NCI-H2029 (cell line): ENCODE measurements at places on chromosomes 7 and 10.
A peak's percentile ranks its signal among the peaks of the same experiment; 100 is the strongest.

DNA sequence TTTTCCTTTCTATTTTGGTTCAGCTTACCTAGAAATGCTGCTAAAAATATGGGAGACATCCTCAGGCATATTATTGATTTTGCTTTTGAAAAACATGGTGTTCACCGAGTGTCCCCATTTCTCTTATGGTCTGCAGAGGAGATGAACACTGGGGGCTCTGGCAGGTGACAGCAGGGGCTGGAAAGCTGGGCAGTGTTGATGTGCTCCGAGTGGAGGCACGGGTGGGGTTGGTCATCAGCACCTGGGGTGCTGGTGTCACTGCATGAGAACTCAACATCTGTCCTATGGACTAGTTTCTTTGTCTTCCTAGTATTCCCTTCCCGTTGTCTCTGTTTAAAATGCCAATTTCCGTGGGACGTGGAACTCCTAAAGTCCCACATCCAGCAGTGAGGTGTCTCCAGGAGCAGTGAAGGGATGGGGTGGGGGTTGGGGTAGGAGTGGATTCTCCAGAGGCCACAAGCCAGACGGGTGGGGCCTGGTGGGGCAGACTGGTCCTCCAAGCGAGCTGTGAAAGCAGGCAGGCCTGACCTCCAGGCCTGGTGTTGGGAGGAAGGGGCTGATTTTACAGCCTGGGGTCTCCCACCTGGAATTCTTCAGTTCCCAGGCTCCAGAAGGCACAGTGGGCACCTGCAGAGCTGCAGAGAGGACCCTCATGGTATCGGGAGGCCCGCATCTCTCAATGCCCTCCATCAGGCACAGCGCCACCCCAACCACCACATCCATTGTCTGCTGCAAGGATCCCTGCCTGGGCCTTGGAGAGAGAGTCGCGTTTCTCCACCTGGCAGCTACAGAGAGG, 24.4 kb downstream of the ZNF775 start:
- DNase-seq: no peak

DNA sequence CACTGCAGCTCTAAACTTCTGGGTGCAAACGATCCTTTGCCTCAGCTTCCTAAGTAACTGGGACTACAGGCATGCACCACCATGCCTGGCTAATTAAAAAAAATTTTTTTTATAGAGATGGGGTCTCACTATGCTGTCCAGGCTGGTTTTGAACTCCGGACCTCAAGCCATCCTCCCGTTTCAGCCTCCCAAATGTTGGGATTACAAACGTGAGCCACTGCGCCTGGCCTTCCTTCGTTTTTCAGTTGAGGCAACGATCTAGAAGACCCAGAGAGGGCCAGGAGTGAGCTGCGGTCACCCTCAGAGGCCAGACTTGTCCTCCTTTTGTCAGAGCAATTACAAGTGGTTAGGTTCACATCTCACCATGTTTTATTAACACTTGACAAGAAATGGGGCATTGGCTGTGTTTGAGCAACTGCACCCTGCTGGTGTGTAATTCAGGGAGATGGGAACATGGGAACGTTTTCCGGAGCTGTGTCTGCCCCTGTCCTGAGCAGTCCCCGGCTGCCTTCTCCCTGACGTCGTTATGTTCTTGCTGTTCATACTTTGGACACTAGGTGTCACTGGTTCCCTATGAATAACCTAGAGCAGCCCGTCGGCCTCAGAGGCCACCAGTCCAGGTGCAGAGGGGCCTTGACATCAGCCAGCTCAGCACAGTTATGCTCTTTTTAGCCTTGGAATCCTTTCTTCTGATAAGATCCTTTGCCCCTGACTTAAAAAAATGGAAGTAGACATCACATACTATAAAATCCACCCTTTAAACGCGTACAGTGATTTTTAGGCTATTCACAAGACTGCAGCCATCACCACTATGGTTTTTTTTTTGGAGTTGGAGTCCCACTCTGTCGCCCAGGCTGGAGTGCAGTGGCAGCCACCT, 375.0 kb downstream of the TYW1 start:
- peak; percentile 62 for DNase-seq

GRCh38 chr7:31044529-31044928, 7.6 kb upstream of the ADCYAP1R1 start:
- no peak for DNase-seq

DNA sequence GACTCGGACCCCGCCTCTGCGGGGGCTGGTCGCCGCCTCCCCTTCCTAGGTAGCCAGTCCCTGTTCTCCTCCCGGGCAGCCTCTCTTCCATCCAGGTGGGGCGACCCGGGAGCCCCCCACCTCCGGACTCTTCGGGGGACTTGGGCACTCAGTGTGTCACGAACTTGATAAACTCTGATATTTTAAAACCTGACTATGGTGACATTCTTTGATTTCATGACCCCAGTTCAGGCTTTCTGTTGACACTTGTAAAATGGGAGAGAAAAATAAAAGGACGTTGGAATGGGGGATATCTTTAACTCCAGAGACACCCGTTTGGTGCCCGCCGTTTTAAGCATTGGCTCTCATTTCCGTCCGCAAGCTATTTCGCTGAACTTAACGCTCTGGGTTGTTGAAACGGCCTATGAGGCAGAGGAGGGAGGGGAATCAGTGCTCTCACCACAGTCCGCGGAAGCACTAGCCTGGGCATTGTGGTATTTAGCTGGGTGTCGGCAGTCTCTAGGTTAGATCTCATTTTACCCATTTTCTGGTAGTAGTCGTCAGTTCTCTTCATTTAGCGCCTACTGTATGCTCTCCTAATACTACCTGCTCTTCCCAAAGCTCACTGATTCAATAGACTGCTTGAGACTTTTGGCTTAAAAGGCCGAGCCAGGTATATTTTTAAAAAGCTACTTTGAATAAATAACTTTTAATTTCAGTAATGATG, 738 bp downstream of the VPS26A start:
- peak; percentile 3 for DNase-seq

DNA sequence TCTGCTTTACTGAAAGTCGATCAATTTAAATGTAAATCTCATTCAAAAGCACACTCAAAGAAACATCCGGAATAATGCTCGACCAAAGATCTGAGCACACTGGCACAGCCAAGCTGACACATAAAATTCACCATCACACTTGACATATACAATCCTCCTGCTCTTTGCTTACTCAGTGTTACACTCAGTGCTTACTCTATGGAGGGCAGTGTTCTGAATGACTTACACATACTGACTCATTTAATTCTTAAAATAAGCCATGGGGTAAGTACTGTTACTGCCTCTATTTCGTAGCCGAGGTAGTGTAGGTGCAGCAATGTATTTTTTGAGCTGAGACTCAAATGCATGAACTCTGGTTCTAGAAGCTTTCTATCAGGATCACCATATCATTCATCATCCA, 421.5 kb upstream of the LRRN3 start:
- DNase-seq: no peak

DNA sequence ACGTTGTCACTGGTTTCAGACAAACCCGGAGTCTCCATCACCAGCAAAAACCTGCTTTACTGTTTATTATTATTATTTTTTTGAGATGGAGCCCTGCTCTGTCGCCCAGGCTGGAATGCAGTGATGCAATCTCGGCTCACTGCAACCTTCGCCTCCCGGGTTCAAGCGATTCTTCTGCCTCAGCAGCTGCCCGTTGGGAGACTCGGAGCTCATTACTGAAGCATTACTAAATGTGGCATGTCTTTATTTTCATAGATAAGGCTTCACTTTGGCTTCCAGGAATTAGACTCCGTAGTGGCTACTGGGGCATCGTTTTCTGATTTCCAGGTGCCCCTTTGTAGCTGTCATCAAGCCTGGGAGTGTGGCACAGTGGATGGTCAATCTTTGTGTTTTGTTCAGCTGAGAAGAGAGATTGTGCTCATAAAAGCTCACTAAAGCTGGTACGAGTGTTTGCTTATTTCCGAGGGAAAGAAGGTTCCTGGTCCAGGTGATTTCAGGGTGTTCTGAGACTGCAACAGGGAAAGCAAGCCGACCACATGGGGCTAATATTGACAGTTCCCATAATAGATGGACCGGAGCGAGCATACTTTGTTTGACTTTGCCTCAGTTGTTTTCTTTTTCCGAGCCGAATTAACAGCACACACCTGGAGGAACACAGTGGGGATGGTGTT, 163.1 kb downstream of the CAMK1D start:
- peak; percentile 78 for DNase-seq

- DNase-seq: no peak
These were observed 177.6 kb upstream of the SEMA3A start for GRCh38 chr7:84372155-84372621.

- no peak for DNase-seq
These were observed 291.5 kb upstream of the NFE2L3 start for GRCh38 chr7:25860275-25861163.

- DNase-seq: no peak
These were observed 85.0 kb upstream of the EFCAB10 start for GRCh38 chr7:105666324-105666723.

GRCh38 chr10:90418869-90419652, 438.8 kb downstream of the HTR7 start:
- no peak for DNase-seq

DNA sequence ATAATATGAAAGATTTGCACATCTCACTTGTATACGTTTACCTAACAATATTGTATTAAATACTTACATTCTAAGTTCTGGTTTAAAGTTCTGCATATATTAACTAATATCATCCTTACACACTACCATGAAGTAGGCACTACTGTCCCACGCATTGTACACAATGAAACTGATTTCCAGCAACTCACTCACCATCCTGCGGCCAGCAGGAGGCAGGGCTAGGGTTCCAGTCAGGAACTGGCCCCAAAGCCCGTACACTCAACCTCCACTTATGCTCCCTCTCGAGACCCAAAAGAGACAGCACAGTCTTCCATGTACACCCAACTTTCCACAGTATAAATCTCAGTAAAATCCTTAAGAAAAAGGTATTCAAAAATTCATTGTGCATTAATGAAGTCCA, 41.4 kb downstream of the GRID1 start:
- no peak for DNase-seq

DNA sequence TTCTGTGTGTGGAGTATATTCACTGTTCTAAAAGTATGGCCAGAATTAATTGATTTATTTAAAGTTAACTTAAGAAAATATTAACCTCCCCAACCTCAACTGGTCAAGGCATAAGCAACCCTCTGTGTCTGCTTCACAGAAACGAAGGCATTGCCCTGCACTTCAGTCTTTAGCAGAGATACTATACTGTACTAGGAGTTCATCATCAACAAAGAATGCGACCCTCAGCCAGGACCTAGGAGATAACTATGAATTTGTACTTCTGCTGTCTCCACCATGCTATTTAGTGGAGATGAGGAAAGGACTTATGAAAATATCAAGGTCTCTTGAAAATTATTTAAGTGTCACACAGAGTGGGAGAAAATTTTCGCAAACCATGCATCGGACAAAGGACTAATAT, 35.7 kb upstream of the SEMA3D start:
- no peak for DNase-seq

GRCh38 chr10:106935978-106936451, 228.5 kb downstream of the SORCS1 start:
- no peak for DNase-seq

- no peak for DNase-seq
These were observed 219.7 kb downstream of the MTERF1 start for GRCh38 chr7:91660734-91661356.

- no peak for DNase-seq
These were observed at the start of gene HOXA9 for GRCh38 chr7:27165089-27165995. TSS of gene HOXA9 (minus strand) at chr7:27165537. CDS start at chr7:27165457, 80 bp downstream.

- DNase-seq: no peak
These were observed 6.8 kb upstream of the NOM1 start for GRCh38 chr7:156942708-156943090.

GRCh38 chr10:108901781-108902618, 1021.3 kb downstream of the XPNPEP1 start:
- no peak for DNase-seq

- DNase-seq: no peak
These were observed 299.1 kb downstream of the BBS9 start for GRCh38 chr7:33428415-33428814.

DNA sequence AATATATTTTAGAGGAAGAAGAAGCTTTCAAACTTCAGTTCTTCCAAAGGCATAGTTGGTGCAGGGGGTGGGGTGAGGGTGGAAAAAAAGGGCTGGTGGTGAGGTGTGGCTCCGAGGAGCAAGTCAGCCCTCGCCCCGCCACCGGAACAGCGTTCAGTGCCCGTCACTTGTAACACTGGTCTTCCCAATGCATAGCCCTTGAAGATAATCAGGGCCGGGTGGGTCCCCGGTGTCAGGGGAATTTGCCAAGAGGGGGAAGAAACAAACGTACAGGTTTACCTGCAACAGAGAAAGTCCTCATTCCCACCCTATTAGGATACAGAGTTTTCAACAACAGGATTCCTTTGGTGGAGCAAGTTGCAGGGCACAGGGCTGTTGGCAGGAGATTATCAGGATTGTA, 1.5 kb downstream of the SVOPL start:
- DNase-seq: no peak

DNA sequence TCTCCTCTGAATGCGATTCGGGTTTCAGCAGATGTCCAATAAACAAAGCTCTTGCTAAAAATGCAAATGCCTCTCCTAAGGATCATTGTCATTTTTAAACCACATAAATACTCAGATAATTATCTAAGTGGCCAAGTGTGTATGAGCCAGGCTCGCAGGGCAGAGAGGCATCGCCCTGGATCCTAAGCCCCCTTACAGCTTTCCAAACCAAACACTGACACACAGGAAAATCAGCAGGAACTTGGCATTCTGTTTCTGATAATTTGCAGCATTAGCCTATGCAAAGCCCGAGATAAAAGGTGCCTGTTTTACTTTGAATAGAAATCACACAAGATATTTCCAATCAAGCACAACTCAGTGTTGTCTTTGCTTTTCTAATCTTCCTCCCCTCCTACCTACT, 134.4 kb downstream of the ABCA13 start:
- no peak for DNase-seq

GRCh38 chr10:122292376-122292775, 21.3 kb downstream of the BTBD16 start:
- no peak for DNase-seq

DNA sequence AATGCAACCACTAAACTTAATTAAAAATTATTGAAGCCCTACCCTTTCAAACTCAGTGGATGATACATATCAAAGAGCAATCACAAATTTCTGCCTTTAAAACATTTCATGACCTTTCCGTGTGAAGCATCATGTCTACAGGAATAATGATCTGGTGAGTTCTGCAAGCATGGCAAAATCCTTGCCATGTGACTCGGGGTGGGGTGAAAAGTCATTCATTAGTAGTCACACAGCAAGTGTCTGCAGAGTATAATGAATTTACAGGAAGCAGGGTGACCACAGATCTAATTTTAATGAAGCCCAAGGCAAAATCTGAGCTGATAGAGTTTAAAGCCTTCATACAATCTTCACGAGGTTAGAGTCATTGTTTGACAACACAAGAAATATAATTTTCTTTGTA, 351.9 kb downstream of the THSD7A start:
- no peak for DNase-seq

DNA sequence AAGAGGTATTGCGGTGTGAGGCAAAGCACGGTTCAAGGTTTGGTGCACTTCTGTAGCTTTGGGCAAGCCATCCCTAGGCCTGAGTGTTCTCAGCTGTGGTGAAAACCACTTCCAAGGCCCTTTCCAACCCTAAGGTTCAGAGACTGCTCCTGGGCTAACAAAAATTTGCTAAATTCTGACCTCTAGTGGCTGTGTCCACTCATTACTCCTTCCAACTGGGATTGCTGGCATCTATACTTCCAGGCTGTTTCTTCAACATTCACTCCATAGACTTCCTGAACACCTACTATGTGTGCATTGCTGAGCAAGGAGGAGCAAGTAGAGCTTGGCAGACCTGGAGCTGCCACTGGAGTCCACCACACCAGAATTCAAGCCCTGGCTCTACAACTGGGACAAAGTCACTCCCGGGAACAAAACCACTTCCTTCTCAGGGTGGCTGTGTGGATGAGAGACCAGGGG, 29.3 kb upstream of the SH3PXD2A start:
- DNase-seq: peak; percentile 21

- DNase-seq: no peak
These were observed 118.0 kb downstream of the PPP1R3A start for GRCh38 chr7:113800826-113801225.
